Activated CD4-positive, CD25-positive, alpha-beta regulatory T cell treated with anti-CD3 and anti-CD28 coated beads, Interleukin-2, amount 50 U/mL, for 72 hours (primary cell): ENCODE measurements at places on chromosomes 7 and 10.

GRCh38 chr7:150876817-150877526 is 24.7 kb downstream of the AOC1 start:
- no peak for DNase-seq

DNA sequence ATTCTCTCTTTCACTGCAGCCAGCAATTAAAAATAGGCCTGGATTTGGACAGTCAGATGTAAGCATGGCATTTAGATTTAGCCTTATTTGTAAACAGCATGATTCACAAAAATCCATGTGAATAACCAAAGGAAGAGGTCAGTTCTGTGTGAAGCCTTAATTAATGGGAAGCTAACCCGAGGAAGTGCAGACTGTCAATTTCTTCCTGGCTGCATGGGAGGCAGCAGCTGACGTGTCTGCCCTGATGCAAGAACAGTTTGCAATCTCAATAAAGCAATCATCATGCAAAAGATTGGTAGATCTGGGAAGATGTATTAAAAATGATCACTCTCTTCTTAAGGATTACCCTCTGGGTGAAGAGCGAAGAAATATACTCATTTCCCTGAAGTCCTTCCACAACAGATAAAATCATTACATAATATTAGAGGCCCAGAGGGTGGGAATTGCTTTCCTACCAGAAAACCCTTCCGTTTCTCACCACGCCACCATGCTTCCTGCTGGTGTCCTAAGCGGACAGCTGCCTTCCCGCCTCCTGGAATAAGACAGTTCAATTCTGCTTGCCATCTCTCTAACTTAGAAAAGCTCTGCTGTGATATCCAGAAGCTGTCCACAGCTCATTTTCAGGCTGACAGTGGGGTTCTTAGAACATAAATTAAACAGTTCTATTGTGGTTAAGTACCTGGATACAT is 526.7 kb upstream of the NRP1 start:
- DNase-seq = no peak

GRCh38 chr7:12211711-12212485 is 804 bp downstream of the TMEM106B start:
- DNase-seq = no peak

- DNase-seq = no peak
These were observed 31.9 kb downstream of the MRC1 start for GRCh38 chr10:17841050-17841449.

DNA sequence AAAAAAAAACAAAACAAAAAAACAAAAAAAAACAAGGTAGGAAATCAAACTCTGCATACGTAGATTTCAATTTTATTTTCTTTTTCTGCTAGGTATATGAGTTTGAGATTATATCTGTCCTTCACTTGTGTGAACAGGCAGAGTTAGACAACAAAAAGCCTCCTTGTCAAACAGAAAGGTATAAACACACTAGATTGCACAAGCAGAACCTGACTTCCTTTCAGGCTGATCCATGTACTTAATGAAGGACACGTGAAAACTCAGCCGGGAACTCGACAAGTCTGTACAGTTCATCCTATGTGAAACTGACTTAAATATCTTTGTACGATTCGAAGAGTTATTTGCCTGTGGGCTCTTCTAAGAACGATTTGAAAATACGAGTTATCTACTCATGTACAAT is 254.1 kb downstream of the ARL4A start:
- DNase-seq = no peak

- peak; percentile 59 for DNase-seq
These were observed at the start of gene KMT2C for GRCh38 chr7:152435384-152436110. TSS of gene KMT2C (minus strand) at chr7:152436003. CDS start at chr7:152435786, 217 bp downstream.

DNA sequence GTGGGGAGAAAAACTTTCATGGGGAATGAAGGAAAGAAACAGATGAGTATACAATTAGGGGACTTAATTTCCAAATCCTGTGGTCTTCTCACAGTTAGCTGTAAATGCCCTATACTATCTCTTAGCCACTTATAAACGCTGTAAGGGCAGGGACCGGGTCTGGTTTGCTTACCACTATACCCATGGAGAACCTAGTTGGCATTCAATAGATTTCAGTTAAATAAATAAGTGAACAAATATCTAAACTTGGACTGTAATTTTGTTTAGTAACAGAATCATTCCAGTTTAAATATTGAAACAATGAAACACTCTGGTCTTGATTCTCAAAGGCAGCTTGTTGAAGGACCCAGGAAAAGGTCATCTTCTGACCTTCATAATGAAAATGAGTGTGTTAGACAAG is 158.3 kb downstream of the PLXDC2 start:
- no peak for DNase-seq

DNA sequence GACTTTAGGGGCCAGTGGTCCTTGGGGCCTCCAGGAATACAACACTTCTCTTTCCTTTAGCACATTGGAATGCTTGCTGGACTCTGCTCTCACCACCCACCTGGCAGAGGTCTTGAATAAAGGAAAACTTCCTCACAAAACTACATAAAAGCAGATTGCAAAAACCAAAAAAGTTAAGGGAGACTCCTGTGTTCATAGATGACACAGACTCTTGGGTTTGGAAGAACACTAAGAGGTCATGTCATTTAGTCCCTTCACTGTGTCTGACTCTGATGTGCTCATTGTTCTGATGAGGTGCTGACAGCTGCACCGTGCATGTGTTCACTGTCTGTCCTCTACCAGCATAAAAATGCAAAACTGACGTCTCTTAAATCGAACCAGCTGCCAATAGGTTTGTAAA is 11.4 kb downstream of the BLNK start:
- no peak for DNase-seq

DNA sequence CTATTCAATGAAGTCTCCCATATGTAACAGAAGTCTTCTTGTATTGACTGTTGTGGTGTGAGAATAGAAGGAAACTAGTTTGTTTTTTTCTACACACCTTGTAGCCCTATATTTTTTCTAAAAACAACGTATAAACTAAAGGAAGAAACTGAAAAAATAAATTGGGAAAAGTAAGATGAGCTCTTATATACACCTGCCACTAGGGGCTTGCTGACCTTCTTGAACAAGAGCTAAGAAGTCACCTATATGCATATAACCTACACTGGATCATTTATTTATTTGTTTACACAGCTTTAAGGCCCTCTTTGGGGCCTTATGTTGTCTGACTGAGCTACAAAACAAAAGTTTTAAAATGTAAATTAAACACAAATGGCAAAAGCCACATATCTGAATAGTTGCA is 383.0 kb downstream of the HPSE2 start:
- DNase-seq = no peak

DNA sequence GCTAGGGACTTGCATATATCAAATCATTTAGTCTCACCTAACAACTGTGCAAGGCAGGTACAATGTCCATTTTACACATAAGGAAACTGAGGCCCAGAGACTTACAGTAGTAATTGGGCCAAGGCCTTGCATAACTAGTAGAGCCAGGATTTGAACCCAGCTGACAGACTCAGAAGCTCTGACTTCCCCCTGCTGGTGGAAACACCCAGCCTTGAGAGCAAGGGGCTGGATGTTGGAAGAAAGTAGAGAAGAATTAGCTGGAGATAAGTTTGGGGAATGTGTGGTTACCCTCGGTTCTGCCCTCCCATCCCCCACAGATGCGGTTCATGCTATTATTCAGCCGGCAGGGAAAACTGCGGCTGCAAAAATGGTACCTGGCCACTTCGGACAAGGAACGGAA is 2.0 kb downstream of the AP1S1 start:
- DNase-seq = no peak

GRCh38 chr10:121580276-121581116 is 17.7 kb downstream of the FGFR2 start:
- no peak for DNase-seq

DNA sequence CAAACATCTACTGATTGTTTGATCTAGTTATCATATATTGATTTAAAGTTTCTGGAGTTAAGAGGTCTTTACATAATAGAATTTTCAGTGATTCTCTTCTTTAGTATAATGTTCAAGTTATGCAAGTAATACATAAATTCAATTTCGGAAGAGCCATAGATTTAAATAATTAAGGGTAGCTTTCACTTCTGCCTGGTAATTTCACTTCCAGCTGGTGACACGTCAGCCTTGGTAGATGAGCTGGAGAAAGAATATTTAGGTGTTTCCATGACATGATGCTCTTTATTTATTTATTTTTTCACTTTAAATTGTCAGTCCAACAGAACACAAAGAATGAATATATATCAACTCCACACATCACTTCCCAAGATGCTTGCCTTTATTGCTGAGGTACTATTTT is 5.2 kb upstream of the OTUD1 start:
- DNase-seq = no peak

DNA sequence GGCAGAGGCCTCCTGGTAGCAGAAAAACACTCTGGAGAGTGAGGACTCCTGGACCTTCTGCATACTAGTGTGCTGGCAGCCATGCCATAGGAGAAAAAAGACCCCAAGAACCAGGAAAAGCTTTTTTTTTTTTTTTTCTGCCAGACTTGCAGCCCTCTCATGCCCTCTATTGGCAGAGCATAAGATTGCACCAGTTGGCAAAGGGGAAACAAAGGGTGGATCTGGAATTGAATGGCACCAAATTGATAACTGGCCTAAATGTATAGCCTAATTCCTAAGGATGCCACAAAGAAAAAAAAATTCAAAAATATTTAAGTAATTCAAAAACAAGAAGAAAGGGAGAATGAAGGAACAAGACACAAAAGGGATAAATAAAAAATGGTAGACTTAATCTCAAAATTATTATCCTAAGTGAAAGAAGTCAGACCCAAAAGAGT is 112.5 kb upstream of the GHITM start:
- DNase-seq = no peak

- no peak for DNase-seq
These were observed 55.7 kb downstream of the YKT6 start for GRCh38 chr7:44256459-44256858.
